Hematopoietic multipotent progenitor cell treated with erythropoietin and hydrocortisone succinate and interleukin-3 and kit ligand, for 4 days (in vitro differentiated cells): ENCODE measurements at places on chromosomes 12 and 14.

DNA sequence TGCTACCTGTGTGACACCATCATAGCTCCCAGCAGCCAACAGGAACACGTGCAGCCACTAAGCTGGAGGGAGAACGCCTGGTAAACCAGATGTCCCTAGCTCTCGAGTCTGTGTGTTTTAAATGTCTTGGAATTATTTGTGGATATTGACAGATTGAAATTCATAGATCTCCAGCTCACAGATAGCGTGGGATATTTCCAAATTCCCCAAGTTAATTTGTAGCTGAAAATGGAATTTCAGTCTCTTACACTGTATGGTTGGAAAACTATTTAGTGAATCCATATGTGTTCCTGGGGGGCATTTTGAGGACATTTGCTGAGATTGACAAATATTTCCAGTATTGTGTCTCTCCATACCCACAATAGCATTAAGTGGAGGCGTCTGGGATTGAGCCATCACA lies 618.6 kb upstream of the TMEM132C start:
- DNase-seq, result no peak

GRCh38 chr14:100739306-100739705 lies 12.6 kb downstream of the DLK1 start:
- no peak for DNase-seq

- no peak for DNase-seq
Measured at GRCh38 chr14:80507292-80507869, 296.1 kb upstream of the DIO2 start.

- peak; percentile 2 for DNase-seq
Measured at GRCh38 chr12:115799610-115800009, 477.9 kb downstream of the MED13L start.

GRCh38 chr14:79569072-79569471 lies 642.2 kb downstream of the DIO2 start:
- no peak for DNase-seq
